ENCODE measurements at places on chromosomes 11 and 22.
A peak's percentile ranks its signal among the peaks of the same experiment; 100 is the strongest.

GRCh38 chr22:37803195-37803638 is 4.5 kb upstream of the GCAT start:
- no peaks in the 10 kb centered on the region for H3K36me3 ChIP-seq
- H3K4me1 ChIP-seq: peaks cover 54% of the 10 kb centered on the region
- peak; percentile 53 for DNase-seq
- no peaks in the 10 kb centered on the region for H3K27me3 ChIP-seq

DNA sequence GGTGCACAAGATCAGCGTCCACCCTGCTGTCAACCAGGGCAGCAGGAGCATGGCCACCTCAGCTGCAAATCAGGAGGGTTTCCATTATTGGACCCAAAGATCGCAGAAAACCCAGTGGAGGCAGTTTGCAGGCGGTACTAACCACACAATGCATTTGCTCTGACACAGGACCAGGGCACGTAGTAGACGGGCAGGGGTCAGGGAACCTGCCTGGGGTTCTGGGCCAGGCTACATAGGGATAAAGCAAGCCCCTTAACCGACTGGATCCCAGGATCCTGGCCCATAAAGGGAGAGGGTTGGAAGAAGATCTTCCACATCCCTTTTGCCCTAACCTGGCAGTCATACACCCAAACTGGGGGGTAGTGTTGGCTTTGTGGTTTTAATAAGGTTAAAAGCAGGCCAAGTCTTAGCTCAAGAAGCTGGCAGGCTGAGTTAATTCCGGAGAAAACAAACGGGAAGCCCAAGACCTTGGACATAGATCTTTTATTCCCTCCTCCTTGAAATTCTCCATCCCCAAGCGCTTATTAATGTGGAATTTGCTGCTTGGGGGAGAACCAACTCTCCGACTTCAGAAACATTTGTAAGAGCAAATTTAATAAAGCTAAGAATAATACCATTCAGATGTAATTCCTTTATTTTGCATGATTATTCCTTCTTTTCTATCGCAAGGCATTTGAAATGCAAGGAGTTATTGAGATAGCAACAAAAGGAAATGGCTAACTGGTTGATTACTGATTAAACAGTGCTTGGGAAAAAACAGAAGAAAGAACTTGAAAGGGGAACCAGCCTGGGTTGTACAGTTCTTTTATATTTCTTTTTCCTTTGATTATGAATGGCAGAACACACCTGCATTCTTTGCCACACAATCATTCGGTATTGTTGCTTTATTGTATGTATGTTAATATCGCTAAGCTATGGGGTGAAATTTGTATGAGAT is 6.3 kb upstream of the ARHGAP8 start:
- H3K4me3 ChIP-seq: no peak overlapping the region
- no peaks in the 10 kb centered on the region for H3K36me3 ChIP-seq
- H3K27me3 ChIP-seq: no peaks in the 10 kb centered on the region
- no peak overlapping the region for H3K27ac ChIP-seq
- DNase-seq: no peak

DNA sequence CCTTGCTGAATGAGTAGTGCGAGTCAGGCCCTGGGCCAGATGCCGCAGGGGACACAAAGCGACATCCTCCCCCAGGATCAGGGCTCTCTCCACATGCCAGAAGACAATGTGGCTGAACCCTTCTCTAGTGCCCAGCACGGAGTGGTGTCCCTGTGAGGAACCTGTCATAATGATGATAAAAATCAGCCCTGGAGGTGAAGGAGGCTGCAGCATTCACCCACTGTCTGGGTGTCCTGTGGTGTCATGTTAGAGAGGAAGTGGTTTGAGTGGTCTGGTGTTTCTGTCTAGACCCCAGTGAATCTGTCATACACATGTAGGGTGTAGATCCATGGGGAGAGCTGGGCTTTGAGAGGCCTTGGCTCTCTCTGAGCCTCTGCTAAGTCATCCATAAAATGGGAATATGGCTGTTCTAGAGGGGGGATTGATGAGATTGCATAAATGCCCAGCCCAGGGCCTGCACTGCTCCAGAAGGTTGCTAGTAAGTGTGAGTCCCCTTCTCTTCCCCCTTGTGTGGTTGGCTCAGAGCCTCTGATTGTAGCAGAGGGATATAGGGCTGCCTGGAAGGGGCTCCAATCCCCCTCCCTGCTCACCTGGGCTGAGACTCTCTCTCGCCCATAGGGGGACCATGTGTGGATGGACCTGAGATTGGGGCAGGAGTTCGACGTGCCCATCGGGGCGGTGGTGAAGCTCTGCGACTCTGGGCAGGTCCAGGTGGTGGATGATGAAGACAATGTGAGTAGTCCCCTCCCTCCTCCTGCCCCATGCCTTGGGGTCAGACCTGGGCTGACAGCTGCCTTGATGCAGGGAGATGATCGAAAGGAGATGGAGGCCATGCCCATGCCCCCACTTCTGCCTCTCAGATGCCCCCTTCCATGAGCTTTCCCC is 14.3 kb downstream of the MYO7A start:
- H3K27me3 ChIP-seq: peaks cover 18% of the 10 kb centered on the region
- DNase-seq: peak; percentile 88
- H3K4me3 ChIP-seq: no peak overlapping the region
- no peaks in the 10 kb centered on the region for H3K36me3 ChIP-seq

GRCh38 chr11:79957702-79958101 is 516.9 kb upstream of the TENM4 start:
- no peaks in the 10 kb centered on the region for H3K4me1 ChIP-seq
- no peak overlapping the region for H3K27ac ChIP-seq
- no peaks in the 10 kb centered on the region for H3K27me3 ChIP-seq
- H3K36me3 ChIP-seq: no peaks in the 10 kb centered on the region

DNA sequence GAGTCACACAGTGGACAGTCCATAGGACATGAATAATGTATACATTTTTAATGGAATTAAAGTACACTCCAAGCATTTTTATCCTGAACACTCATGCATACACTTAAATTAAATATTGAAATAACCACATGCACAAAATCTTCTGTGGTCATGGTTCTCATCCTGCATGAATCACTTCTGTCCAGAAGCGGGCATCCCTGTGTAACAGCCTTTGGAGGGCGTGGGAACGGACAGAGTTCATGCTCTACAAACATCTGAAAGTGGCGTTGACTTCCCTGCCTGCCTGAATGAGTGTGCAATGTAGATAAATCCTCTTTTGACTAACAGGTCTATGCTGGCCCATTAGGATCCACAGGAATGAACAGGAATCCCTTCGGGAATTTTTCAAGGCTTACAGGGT is 780.2 kb downstream of the BRD1 start:
- no peaks in the 10 kb centered on the region for H3K36me3 ChIP-seq
- DNase-seq: no peak
- no peaks in the 10 kb centered on the region for H3K27me3 ChIP-seq
- H3K27ac ChIP-seq: no peak overlapping the region

DNA sequence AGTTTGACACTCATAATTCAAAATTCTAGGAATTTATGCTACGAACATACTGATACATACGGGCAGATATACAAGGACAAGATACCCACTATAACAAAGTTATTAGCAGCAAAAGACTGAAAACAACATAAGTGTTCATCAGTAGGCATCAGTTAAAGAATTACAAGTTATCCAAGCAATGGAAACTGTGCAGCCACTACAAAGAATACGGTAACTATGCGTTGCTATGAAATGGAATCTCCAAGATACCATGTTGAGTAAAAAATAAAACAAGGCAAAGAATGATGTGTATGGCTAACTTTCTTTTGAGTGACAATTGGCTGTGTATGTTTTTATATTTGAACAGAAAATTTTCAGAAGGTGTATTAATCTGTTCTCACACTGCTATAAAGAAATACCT is 151.7 kb downstream of the ADAMTS15 start:
- H3K4me3 ChIP-seq: no peak overlapping the region
- no peaks in the 10 kb centered on the region for H3K27me3 ChIP-seq
- H3K27ac ChIP-seq: no peak overlapping the region
- no peaks in the 10 kb centered on the region for H3K4me1 ChIP-seq
- DNase-seq: no peak

DNA sequence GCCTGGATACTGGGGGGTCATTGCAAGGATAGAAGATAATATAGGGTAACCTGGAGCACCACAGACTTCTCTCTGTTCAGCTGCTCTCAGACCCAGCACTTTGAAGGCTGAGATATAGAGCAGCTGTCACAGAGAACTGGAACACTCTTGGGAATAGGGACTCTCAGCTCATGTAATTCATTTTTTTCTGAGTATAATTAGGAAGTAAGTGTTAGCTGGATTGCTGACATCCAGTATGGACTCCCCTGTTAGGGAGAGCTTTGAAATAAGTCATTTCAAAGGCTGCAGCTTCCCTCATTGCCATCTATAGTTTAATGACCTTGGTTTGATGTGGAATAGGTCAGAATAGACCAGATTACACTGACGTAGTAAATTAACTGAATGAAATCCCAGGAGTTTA is 120.8 kb upstream of the POU2AF2 start:
- H3K36me3 ChIP-seq: no peaks in the 10 kb centered on the region
- H3K4me3 ChIP-seq: no peak overlapping the region
- H3K27ac ChIP-seq: no peak overlapping the region
- no peaks in the 10 kb centered on the region for H3K27me3 ChIP-seq
- DNase-seq: no peak

DNA sequence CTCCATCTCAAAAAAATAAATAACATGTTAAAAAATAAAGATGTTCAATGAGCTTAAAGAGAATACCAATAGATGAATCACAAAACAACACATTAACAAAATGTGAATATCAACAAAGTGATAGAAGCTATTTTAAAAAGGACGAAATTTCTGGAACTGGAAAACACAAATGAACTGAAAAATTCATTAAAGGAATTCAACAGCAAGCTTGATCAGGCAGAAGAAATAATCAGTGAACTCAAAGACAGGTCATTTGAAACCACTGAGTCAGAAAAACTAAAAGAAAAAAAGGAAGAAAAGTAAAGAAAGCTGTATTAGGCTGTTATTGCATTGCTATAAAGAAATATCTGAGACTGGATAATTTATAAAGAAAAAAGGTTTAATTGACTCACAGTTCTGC is 7.0 kb upstream of the MTMR2 start:
- DNase-seq: no peak
- no peak overlapping the region for H3K27ac ChIP-seq
- no peaks in the 10 kb centered on the region for H3K4me1 ChIP-seq
- no peaks in the 10 kb centered on the region for H3K36me3 ChIP-seq

DNA sequence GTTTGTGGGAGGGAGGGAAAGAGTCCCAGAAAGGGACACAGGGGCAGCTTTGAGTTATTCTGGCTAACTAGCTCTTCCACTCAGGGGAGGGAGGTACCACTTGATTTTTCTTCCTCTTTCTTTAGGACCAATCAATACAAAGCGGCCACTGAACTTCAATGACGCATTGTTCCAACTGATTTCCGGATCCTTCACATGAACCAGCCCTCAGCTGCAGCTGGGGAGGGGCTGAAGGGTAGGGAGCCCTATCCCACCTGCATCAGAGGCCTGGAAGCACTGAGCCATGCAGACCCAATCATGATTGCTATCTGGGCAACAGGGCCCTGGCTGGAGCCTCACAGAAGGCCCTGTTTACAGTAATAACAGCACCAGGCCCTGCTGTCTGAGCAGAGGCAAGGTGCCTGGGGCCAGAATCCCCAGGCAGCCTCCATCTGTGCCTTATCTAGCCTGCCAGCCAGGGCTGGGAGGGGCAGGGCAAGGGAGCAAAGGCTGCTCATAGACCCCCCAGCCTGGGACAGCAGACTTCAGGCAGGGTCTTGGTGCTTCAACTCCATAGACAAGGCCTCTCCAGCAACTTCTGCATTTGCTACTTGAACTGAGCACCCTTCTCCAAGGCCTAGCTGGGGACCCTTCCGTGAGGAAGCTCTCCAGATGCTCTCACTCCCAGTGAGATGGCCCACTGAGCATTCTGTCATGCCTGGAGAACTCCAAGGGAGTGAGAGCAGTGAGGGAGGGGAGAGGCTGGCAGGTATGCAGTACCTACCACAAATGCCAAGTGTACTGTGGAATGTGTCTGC is 22.5 kb downstream of the CLPB start:
- H3K27me3 ChIP-seq: no peaks in the 10 kb centered on the region
- DNase-seq: peak; percentile 90
- peaks cover 3% of the 10 kb centered on the region for H3K36me3 ChIP-seq
- peak overlapping the region; percentile 55 for H3K27ac ChIP-seq
- no peak overlapping the region for H3K4me3 ChIP-seq

DNA sequence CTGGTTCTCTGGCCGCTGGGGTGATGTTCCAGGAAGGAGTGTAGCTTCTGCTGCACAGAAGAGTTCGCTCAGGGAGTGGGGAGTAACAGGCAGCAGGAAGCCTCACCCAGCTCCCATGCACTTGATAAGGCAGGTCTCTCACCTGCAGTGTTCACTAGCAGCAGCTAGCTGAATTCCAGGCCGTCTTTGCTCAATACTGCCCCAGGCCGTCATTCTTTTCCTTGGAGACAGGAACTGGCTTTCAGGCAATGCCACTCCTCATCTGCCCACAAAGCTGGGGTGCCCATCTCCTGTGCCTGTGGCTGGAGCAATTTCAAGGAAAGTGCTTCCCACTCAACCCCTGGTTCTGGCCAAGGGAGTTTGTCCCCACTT is 66.1 kb downstream of the ARHGAP42 start:
- H3K27ac ChIP-seq: no peak overlapping the region
- H3K36me3 ChIP-seq: no peaks in the 10 kb centered on the region
- H3K27me3 ChIP-seq: no peaks in the 10 kb centered on the region
- no peak for DNase-seq

DNA sequence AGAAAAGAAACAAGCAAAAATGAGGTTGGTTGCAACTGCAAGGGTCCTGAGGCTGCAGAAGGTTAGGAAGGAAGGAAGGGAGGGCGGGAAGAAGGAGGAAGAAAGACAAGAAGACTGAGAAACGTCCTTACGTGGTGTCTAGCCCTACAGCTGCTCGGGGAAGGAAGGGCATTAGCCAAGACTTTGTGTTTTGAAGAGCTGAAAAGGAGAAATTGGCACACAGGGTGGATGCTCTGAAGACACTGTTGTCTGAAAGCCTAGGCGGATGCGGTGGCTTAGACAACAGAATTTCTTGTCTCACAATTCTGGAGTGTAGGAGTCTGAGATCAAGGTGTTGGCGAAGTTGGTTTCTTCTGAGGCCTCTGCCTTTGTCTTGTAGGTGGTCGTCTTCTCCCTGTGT is 60.7 kb downstream of the MCM5 start:
- no peak overlapping the region for H3K27ac ChIP-seq
- no peak overlapping the region for H3K4me3 ChIP-seq
- no peaks in the 10 kb centered on the region for H3K27me3 ChIP-seq
- H3K36me3 ChIP-seq: no peaks in the 10 kb centered on the region

GRCh38 chr22:48779211-48779643 is 1048.4 kb downstream of the BRD1 start:
- DNase-seq: no peak
- H3K36me3 ChIP-seq: no peaks in the 10 kb centered on the region
- no peak overlapping the region for H3K27ac ChIP-seq
- H3K4me3 ChIP-seq: no peak overlapping the region
- H3K27me3 ChIP-seq: no peaks in the 10 kb centered on the region

DNA sequence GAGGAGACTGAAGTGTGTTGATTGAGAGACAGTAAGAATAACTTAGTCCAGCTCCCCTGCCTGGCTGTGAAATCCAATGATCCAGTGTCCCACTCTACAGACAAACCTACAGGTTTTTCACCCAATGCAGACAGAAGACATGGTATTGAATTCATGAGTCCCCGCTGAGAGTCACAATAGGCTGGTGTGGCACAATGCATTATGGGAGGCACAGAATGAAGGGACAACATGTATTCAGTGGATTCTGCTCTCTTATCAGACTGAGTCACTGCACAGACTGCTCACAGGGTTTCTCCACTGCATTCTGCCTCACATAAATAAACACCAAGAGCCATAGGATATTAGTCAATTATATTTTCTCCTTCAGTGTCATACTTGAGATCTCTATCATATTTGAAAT is 55.2 kb upstream of the TOP3B start:
- H3K4me1 ChIP-seq: no peaks in the 10 kb centered on the region
- no peaks in the 10 kb centered on the region for H3K36me3 ChIP-seq
- H3K27me3 ChIP-seq: no peaks in the 10 kb centered on the region
- H3K4me3 ChIP-seq: no peak overlapping the region
- no peak overlapping the region for H3K27ac ChIP-seq
